CD14-positive monocyte (primary cell): ENCODE measurements at places on chromosomes 16 and 17. TPM values are rescaled to one million over a fixed set of nuclear protein-coding genes. Genes with fewer than 3 reads are reported as not detected.
A peak's percentile ranks its signal among the peaks of the same experiment; 100 is the strongest.

Gene GPR179
- polyA plus RNA-seq: not detected in 2 replicates

DNA sequence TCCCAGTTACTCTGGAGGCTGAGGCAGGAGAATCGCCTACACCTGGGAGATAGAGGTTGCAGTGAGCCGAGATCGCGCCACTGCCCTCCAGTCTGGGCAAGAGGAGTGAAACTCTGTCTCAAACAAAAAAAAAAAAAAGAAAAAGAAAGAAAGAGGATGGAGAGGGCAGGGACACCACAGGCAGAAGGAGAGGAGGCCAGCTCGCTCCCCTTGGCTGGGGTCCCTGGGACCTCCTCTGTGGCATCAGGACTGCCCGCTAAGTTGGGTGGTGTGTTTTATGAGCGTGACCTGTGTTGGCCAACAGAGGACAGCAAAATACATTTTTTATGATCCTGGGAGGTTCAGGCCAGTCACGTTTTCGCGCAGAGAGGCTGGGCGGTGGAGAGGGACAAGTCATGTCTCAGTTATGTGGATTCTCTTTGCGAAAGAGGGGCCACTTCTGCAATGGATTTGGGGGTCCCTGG is 229.6 kb downstream of the MRTFB start:
- DNase-seq: peak; percentile 48

GRCh38 chr17:13537167-13537731 is 64.5 kb downstream of the HS3ST3A1 start:
- DNase-seq: no peak

DNA sequence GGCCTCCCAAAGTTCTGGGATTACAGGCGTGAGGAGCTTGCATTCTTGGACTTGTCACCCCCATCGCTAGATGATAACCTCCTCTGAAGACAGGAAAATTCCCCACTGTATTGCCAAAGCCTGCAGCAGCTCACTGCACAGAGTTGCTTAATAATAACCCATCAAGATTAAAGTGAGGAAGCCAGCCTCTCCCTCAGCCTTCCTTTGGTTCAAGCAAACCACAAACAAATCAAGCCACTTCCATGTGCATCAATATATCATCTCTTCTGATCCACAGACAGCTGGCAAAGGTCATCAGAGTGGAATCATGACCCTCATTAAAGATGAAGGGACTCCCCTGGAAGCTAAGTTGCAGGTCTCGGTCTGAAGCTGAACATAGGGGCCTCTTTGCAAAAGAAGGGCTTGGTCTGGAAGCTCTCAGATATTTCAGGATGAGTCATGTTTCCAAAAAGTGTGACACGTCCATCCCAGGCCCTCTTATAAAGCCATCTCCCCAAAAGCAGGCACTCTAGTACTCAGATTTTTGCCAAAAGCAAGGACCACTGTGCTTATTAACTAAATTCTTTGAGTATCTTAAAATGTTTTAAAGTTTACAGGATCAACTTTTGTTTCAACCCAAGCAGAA is 4.8 kb downstream of the EMP2 start:
- no peak for DNase-seq

Gene NPIPB9
- polyA plus RNA-seq: 0.11 and 1.4 TPM in 2 replicates

DNA sequence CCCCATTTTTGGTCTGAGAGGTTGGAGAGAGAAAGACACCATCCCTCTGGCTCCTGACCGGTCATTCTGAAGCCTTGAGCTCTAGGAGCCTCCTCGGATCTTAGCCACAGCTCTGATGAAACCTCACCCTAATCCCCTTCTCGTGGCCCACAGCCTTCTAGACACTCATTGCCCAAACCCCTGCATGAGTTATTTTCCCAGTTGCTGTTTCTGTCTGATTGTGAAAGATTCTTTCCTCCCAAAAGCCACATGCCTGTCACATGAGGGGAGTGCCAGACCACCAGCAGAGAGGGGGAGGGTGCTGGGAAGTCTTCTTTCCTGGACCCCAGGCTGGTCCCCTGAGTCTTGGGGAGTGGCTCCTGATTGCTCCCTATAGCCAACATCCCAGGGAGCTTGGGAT is 17.6 kb upstream of the ABR start:
- DNase-seq: peak; percentile 93

- DNase-seq: no peak
These were observed 167.3 kb upstream of the ZNF267 start for GRCh38 chr16:31706318-31706717.

DNA sequence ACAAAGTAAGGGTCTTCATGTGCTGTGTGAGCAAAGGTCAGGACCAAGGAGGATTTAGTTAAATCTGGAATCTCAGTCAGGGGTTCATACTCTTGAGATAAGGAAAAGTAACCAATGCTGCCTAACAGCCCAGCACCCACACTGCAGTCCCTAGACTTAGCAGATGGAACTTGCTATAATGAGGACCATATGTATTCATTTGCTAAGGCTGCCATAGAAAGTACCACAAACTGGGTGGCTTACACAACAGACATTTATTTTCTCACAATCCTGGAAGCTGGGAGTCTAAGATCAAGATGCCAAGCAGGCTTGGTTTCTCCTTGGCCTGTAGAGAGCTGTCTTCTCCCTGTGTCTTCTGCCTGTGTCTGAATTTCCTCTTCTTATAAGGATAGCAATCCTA is 20.8 kb downstream of the ZP2 start:
- DNase-seq: no peak

Gene DNAH2
- polyA plus RNA-seq: 0.03 and 0.05 TPM in 2 replicates

DNA sequence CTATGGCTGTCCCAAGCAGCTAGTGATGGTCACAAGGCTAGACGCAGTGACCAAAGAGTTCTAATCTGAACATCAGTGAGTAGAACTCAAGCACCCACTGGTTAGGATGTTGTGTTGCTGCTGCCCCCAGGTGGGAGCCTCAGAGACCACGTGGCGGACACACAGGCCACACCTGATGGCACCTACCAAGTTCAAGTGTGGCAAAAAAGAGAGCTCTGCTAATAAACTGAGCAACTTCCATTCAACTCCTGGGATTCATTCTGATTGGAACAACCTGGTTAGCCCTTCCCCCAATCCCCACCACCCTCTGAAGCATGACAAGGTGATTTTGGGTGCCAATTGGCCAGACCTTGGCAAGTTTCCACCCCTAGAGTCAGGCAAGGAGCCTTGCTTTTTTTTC is 3.5 kb upstream of the LCMT1 start:
- DNase-seq: no peak

Gene PRSS36
- polyA plus RNA-seq: 3.4 and 4.7 TPM in 2 replicates

Gene ERN2
- polyA plus RNA-seq: not detected

Gene KRT9
- polyA plus RNA-seq: not detected in 2 replicates

DNA sequence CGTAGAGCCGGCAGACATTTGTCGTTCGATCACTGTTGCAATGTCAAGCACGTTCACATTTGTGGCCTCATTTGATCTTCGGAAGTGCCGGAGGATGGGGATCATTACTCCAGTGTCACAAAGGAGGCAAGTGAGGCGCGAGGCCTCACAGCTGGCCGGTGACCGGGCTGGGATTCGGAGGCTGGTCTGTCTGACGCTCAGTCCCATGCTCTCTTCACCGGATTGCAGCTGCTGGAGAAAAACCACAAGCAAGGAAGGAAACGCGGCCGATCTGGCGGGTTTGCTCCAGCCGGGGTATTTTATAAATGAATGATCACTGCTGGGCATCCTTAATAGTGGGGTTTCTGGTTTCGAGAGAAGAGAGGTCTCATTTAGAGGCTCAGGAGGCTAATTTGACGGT is 127.8 kb downstream of the OR1D5 start:
- no peak for DNase-seq

- peak; percentile 46 for DNase-seq
These were observed 868 bp downstream of the FAM20A start for GRCh38 chr17:68600067-68600930.

DNA sequence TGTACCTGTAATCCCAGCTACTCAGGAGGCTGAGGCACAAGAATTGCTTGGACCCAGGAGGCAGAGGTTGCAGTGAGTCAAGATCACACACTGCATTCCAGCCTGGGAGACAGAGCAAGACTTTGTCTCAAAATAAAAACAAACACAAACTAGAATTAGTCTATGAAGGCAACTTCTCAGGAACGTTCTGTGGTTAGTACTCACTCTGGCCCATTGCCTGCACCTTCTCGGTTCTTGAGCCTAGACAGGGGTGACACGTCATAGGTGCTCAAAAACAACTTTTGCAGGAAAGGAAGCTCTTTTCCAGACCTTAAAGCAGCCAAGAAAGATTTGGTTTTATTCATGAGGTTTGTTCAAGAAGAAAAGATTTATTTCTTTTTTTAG is 22.3 kb upstream of the CNOT1 start:
- DNase-seq: no peak

- no peak for DNase-seq
These were observed 21.4 kb downstream of the ACTG1 start for GRCh38 chr17:81491181-81491581.

Gene TP53TG3F
- not detected for polyA plus RNA-seq
